ENCODE measurements at places on chromosomes 3 and 15.
A peak's percentile ranks its signal among the peaks of the same experiment; 100 is the strongest.

- DNase-seq = no peak
These were observed 315.1 kb upstream of the TBC1D5 start for GRCh38 chr3:18057471-18058091.

DNA sequence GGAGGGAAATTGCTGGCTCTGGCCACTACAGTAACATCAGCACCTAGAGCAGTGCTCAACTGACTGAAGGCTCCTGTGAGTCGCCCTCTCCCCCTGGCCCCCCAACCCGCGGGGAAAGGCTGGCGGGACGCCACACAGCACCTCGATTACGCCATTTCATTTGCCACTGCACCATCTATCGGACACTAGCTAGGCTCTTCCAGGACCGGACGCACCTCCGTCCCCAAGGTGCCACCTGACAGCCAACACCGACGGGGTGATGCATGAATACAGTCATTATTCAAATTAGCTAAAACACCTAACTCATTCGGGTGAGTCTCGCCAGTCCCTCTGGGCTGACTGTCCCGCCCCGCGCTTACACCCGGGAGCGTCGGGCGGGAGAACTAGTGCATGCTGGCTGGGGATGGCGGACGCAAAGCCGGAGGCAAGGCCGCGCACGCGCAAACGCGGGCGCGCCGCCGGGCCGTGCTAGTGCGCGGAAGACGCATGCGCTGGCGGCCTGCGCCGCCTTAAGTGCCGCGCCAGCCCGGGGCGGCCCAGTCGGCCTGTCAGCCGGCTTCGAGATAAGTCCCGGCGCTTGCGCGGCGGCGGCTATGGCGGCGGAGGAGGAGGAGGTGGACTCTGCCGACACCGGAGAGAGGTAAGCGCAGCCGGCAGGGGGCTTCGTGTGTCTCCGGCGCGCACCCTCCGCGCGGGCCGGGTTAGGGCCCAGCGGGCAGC lies at the start of gene ABHD5:
Gene ABHD5, plus strand, starts transcription at position 539 of the 720 bp plus-strand sequence. Its CDS starts 55 bp downstream, at position 594.
- peak; percentile 99 for DNase-seq

GRCh38 chr3:129046037-129046731 lies 14.4 kb upstream of the GP9 start:
- no peak for DNase-seq

DNA sequence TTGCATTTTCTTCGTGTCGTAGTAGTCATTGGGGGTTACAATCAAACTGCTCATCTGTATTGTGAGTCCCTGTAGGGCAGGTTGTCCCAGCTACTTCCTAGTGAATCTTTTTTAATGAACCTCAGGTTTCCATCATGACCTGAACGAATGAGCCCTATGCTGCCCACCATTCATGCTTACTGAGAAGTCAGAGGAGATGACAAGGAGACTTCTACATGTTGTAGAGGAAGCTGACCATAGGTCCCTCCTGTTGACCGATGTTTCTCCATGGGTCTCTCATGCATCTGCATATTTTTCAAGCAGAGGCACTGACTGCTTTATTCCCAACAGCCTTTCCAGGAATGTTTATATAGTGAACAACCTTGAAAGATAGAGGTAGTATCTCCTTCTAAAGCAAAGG lies 5.0 kb upstream of the NME9 start:
- no peak for DNase-seq

GRCh38 chr3:121722411-121722810 lies 27.1 kb downstream of the GOLGB1 start:
- no peak for DNase-seq

DNA sequence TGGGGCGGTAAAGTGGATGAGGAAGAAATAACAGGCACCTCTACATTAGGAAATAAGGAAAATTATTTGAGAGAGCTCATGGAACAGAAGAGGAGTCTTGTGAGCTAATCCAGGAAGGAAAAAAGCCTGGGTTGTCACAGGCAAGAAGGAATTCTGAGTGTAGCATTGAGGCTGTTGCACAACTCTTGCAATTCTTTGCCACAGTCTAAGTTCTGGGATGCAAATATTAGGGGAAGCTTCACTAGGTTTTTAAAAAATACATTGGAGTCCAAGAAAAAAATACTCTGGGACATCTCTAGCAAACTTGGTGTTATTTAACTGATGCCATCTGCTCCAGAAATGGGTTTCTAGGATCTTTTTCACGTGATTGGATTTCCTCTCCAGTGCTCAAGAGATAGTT lies 122.3 kb downstream of the SPATA16 start:
- no peak for DNase-seq
